M059J (cell line): ENCODE measurements at places on chromosomes 7 and 10.

- peak; percentile 92 for DNase-seq
These were observed 177.2 kb upstream of the INHBA start for GRCh38 chr7:41880107-41880506.

DNA sequence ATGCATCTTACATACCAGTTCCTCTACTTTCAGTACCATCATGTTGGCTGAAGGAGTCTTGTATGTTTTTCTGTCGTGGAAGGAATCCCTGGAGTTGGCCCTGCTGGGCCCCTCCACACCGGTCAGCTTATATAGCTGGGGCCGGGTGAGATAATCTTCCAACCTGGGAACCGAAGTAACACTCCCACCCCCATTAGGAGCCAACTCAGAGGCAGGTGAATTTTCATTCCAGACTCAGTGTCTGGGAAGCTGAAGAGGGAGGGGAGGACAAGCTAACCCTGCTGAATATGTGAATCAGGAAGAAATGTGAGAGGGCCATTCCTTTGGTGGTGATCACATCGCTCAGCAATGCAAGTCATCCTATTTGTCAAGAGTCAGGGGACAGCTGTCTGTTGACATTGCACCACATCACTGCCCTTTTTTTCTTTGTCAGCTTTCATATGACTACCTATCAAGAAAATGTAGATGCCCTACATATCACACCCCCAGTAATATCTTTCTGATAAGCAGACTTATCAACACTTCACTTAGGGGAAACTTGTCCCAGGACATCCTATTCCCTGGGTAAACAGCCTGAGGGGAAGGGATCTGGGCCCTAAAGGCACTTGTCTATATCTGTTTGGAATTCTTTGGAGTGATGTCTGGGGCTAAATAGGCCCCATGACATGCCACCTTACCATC, at the start of gene ANKRD1:
Gene ANKRD1 (minus strand): TSS at position 102 of the 681 bp plus-strand sequence. CDS start 60 bp downstream, at position 42.
- peak; percentile 98 for DNase-seq

- peak; percentile 40 for DNase-seq
These were observed 202.8 kb downstream of the IPMK start for GRCh38 chr10:58064714-58065528.

GRCh38 chr7:50658696-50659095, 93.5 kb upstream of the DDC start:
- DNase-seq: no peak

DNA sequence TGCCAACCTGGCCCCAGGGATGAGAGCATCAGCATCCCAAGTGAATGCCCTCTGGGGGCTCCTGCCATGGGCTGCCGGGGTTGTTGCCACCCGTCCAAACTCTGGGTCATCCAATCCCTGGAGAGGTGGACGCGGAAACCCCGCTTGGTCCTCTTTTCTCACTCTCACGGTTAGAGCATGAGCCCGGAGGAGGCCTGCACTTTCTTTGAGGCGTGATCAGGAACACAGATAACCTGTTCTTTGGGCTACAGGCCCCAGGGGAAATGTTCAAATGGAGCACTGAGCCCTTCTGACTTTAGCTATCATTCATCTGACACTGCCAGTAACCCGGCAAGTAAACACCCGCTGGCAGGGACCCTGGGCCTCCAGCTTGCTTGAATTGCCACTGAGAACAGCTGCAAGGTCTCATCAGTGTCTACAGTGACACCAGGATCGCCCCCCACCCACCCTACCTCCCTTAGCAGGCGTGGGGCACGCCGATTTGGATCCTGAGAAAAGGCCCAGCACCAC, 29.4 kb upstream of the SLF2 start:
- DNase-seq: no peak

- DNase-seq: peak; percentile 17
These were observed 47.6 kb downstream of the TWIST1 start for GRCh38 chr7:19069842-19070241.

GRCh38 chr10:91768123-91768522, 30.1 kb upstream of the TNKS2 start:
- no peak for DNase-seq

- DNase-seq: no peak
These were observed 34.3 kb upstream of the DNAH11 start for GRCh38 chr7:21508538-21508937.

DNA sequence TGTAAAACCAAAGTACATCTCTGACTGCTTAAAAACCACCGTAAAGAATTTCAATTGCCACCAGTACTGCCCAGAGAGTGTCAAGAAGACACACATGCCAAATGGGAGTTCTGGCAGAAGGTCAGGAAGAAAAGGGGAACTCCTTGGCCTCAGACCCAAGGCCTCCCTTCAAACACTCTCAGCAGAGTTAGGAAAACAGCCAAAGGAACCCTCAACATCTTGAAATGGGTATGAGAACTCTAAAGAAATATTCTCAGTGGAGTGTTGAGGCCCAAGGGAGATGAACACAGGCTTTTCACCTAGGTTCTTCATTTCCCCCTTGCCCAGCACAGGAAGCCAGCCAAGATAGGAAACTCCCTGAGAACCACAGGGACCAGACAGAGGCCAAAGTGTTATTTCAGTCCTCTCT, 96.1 kb upstream of the ASAH2 start:
- no peak for DNase-seq

DNA sequence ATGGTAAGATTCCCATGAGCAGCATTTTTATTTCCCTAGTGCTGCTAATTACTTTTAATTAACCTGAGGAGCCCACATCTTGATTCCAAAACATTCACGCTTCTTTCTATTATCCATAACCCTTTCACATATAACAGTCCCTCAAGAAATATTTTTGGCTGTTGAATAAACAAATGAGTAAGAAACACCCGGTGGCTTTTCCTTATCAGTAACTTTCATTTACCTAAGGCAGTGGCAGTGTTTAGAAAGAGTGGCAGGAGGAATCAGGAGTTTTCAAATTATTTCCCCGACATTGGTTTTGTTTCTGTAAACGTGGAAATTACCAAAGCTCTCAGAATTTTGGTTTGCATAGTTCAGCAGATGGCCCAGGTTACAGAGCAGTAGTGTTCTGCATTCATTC, 1015.6 kb upstream of the LRRTM3 start:
- no peak for DNase-seq

DNA sequence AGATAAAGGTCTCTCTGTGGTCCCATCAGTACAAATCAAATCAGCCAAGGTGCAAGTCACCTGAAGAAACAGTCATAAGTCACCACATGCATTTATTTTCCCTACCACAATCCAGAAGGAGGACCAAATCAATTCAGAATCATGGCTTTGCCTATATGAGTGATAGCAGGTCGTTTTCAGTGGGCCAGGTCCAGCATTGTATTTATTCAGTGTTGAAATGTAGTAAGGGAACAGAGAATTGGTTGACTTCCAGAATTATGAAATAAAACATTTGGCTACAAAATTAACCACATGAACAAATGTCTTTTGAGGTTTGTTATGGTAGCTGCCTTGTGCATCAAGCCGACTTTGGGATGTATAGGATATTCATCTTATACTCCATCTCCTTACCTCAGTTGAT, 88.4 kb downstream of the POLR1F start:
- peak; percentile 2 for DNase-seq

DNA sequence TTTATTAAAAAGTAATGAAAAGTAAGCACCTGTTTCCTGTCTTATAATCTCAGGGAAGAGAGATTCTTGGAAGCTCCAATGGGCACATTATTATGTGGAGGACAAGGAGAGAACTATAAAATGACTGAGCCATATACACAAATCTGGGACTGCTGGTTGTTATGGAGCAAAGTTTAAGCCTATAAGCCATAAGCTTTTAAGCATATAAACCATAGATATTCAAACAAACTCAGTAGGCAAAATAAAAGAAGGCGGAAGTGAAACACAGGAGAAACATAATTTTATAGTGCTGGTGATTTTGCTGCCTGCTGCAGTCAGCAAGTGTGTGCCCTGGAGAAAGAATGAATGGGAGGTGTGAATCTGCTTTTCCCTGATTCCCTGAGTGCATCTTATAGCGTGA, 274.4 kb downstream of the KIF20B start:
- DNase-seq: no peak

- no peak for DNase-seq
These were observed 266.2 kb upstream of the PHF14 start for GRCh38 chr7:10707519-10707918.

DNA sequence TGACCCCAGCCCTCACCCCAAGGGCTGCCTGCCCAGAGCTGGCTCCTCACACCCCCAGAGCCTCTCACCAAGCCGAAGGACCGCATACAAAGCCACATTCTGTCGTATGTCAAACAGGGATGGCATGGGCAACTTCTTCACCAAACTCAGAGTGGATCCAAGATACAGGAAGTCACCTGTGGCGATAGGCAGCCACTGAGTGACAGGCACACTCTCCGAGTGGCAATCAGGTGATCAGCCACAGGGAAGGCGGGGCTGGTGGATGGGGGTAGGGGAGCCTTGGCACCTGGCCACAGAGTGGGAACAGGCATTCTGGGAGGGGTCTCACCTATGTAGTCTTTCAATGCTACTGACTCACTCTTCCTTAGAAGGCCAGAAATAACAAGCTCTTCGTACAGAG, 7.1 kb upstream of the ASB10 start:
- no peak for DNase-seq

DNA sequence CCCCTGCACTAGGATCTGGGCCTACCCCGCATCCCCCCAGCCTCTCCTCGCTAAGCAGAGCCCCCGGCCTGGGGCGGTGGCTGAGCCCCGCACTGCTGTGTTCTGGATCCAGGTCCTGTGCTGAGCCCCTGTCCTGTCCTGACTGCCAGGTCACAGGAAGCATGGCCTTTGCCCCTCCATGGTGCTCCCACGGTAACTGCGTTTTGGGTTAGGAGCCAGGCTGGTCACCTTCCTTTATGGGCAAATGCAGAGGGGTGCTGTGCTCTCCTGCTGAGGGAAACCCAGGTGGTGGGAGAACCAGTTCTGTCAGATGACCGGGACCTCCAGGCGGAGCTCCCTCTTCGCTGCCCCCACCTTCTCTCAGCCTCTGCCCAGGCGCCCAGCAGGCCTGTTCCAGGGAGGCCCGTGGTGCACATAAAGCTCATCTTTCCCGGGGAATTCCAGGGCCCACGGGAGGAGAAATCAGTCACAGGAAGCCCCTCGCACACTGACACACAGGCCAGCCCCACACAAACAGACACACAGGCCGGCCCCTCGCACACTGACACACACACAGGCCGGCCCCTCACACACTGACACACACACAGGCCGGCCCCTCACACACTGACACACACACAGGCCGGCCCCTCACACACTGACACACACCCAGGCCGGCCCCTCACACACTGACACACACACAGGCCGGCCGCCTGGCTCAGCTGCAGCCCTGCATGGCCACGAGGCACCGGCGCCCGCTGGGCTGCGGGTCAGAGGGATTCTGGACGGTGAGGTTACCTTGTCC, 75.6 kb downstream of the CFAP46 start:
- no peak for DNase-seq

DNA sequence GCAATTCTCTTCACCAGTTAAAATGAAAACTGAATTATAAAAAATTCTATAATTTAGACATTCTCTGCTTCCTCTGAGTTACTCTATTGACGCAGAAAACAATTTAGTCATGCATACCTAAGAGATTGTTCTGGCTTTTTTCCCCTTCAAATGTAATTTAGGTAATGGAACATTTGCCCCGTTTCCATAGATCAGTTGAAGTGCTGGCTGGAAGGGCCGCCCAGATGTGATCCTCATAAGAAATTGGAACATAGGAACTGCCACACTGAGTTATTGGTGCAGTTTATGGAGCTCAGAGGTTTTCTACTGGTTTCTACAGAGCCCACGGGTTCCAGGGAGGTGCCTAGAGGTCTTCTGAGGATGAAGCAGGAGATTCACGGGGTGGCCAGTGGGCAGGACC, 581.7 kb downstream of the SDK1 start:
- no peak for DNase-seq

- peak; percentile 22 for DNase-seq
These were observed 110.1 kb downstream of the JAZF1 start for GRCh38 chr7:28070297-28071055.

GRCh38 chr10:77043420-77043763, 594.2 kb downstream of the KCNMA1 start:
- no peak for DNase-seq

DNA sequence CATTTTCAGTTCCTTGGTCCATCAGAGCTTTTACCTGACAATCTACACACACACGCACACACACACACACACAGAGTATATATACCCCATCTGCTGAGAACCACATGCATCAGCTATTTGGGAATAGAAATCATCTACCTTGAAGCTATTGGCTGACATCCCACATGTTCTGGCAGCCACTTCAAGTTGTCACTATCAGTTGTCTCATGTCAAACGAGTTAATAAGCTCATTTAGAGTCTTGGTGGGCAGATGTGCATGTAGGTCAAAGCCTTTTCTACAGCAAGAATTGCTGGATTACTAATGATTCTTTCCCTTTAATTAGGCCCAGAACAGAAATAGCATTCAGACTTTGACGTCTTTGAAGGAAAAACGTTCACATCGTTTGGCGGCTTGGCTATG, 36.8 kb downstream of the COL28A1 start:
- DNase-seq: no peak

DNA sequence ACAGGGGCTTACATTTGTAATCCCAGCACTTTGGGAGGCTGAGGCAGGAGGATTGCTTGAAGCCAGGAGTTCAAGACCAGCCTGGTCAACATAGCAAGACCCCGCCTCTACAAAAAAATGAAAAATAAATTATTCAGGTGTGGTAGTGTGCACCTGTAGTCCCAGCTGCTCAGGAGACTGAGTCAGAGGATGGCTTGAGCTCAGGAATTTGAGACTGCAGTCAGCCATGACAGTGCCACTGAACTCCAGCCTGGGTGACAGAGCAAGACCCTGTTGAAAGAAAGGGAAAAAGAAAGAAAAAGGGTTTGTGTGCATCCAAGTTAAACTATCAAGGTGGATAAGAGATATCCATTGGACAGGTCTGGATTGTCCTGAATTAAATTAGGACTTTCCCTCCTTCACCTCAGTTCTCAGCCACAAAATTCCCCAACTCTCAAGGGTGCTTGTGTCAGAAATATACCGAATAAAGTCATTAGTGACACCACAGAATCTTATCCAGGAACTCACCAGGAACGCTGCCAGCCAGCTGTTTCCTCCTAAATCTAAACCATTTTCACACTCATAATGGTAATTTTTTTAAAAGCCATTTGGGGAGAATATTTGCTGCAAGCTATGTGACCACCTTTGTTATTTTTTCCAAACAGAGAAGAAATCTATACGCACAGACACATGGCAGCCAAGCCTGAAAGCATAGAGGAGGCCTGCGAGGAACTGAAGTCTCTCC, 12.0 kb downstream of the AFAP1L2 start:
- no peak for DNase-seq

DNA sequence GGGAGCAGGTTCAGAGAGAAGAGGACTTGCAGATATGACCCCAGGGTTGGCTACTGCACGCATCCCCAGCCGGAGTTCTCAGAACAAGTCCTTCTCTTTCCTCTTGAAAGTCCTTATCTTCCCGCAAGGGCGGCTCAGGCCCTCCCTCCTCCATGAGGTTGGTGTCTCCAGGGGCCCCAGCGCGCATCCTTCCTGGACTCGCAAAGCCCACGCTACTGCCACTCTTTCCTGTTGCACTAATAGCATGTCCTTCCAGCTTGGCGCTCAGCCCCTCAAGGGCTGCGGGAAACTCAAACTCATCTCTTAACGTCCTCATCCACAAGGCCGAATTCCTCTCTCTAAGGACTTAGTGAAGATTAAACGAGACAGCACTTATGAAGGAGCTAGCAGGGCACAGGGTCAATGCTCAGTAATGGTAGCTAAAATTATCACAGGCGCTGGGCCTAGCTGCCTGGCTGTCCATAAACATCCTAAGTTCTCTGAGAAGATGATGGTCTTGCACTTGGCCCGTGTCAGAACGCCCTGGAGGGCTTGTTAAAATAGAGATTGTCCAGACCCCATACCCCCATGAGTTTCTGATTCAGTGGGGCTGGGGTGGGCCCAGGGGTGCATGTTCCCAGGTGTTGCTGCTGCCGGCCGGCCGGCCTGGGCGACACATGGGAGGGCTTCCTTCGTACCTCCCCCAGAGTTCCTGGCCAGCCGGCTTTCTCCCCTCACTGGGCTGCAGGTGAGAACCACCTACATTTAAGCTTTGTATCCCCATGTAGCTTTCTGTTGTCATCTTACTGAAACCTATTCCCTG, 261.4 kb downstream of the COBL start:
- no peak for DNase-seq
